Kidney glomerular epithelial cell (primary cell): ENCODE measurements at places on chromosomes 13 and 19.
A peak's percentile ranks its signal among the peaks of the same experiment; 100 is the strongest.

DNA sequence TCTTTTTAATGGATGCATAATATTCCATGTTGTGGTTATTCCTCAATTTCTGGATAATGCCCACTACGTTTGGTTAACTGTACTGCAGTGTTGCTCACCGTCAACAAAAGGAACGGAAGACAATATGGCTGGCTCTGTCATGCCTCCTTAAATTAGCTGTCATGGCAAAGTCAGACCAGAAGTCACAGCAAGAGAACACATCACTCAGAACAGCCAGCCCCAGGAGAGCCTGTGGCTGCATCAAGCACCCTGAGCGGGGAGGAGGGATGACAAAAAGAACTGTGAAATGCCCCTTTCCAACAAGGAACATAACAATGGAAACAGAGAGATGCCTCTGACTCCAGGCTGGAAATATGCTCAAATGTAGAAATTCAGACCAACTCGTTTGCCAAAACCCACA lies 366.0 kb upstream of the ZNF507 start:
- no peak for DNase-seq

- DNase-seq: no peak
Measured at GRCh38 chr13:30963791-30964190, 31.3 kb downstream of the TEX26 start.

GRCh38 chr19:5165697-5166019 lies 175.0 kb downstream of the PTPRS start:
- DNase-seq: no peak

- DNase-seq: no peak
Measured at GRCh38 chr19:10830370-10830769, 5.6 kb downstream of the TMED1 start.

- DNase-seq: no peak
Measured at GRCh38 chr19:12287958-12288500, 6.7 kb downstream of the ZNF44 start.

DNA sequence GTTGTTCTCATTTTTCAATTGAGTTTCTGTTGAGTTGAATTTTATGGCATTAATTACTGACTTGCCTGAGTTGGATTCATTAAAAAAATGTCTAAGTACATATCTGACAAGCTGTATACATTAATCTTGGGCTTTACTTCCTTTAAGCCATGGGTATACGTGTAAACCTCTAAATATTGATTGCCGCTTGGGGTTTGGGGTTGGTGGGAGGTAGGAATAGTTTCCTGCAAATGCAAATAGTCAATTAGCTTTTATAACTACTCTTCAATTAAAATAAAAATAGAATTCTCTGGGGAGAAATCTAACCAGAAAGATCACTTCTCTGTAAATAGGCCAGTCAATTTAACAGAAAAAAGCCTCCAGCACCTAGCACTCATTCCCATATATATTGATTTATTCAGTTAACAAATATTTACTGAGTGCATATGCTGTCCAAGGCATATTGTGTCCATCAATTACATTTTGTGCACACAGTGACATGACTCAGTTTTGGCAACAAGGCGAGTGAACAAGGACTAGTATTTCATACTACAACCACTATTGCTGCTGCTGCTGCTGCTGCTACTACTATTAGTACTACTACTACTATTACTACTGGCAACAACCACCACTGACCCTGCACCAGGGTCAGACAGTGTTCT lies 306.8 kb downstream of the RFC3 start:
- DNase-seq: no peak

DNA sequence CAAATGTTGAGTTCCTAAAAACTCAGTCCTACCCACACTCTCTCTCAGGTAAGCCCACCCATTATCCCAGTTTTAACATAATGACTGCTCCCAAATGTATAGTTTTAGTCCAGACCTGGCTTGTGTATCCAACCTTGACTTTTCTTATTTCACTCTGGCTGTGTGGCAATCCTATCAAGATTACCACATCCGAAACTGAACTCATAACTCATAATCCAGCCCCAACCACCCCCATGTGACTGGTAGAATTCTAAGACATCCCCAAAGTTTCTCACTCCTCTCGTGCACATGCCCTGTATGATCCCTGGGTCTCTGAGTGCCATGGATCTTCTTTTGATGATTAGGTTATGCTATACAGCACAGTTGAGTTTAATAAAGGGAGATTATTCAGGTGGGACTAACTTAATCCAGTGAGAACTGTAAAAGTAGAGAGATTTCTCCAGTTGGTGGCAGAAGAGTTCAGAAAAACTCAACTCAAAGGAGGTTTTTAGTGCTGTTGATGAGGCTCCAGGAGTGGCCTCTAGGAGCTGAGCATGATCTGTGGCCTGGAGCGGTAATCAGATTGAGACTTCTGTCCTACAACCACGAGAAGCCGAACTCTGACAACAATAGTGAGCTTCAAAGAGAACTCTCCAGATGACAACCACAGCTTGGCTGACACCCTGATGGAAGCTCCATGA lies 413.4 kb downstream of the ZNF536 start:
- DNase-seq: no peak

DNA sequence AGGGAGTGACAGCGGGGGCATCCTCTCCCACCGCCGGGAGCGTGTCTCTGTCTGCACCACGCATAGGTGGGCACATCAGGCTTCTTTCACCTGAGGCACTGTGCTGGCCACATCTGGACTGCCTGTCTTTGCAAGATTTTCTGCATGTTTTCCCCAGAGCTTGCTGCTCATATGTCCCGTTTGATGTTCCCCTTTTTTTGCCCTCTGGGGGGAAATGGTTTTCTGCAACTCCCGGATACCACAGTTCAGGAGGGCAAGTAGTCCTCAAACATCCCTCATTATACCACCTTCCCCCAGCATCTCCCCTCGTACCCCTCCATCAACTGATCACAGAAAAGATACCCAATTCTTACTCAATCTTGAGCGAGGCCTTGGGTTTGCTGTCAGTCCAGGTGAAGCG lies 168.0 kb downstream of the PAN3 start:
- no peak for DNase-seq

DNA sequence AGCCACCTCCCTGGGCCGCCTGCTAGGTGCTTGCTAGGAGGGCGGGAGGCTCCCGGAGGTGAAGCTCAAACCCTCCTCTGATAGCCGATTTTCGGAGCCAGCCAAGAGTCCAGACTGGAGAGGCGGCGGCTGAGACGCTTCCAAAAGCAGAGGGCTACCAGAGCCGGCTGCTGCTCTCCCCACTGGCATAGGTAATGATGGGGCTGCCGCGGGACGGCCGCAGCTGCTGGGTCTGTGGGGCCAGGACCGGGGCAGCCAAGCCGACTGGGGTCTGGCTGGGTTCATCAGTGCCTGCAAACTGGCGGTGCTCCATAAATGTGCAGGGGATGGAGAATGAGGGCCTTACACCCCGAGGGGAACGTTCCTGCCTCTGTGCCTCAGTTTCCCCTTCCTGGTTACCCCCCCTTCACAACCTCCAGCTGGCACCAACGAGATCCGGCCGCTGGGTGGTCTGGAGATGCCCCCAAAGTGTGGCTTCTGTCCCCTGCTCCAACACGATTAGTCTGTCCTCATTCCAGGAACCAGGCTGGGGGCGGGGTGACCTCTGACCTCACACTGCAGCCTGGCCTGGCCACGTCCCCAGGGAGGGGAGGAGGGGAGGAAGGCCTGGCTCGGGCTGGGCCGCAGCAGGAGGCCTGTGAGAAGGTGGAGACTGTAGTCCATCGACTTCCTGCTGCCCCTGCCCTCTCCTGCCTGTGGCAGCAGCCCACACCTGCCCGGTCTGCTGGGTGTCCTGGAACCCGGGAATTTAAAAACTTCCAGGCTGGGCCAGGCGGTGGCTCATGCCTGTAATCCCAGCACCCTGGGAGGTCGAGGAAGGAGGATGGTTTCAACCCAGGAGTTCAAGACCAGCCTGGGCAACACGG lies 3.8 kb upstream of the WDR18 start:
- no peak for DNase-seq

DNA sequence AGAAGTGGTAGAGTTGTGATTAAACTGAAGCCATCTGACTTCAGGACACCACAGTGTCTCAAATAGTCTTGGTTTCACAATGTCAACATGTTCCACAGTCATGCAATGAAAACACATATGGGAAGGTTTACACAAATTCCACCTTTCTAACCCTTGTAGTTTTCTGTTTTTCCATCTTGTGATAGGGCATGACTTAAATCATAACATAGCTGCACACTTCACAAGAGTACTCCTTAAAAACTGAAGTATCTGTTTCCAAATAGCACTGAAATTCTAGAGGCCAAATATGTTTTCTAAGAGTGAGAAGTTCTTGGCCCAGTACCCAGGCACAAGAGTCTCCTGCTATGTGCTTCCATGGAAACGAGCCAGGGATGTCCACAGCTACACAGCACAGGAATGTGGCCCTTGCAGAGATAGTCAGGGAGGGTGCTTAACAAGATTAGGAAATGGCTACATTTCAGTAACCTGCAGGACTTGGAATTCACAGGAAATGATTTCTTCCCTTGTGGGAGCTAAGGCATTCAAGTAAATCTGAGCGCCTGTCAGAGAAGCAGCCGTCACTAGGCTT lies 269.1 kb downstream of the NDFIP2 start:
- DNase-seq: peak; percentile 98

- peak; percentile 72 for DNase-seq
Measured at GRCh38 chr19:925087-925525, 729 bp upstream of the ARID3A start.
